ENCODE measurements at places on chromosomes 12 and 14. TPM values are rescaled to one million over a fixed set of nuclear protein-coding genes. Genes with fewer than 3 reads are reported as not detected.
A peak's percentile ranks its signal among the peaks of the same experiment; 100 is the strongest.

DNA sequence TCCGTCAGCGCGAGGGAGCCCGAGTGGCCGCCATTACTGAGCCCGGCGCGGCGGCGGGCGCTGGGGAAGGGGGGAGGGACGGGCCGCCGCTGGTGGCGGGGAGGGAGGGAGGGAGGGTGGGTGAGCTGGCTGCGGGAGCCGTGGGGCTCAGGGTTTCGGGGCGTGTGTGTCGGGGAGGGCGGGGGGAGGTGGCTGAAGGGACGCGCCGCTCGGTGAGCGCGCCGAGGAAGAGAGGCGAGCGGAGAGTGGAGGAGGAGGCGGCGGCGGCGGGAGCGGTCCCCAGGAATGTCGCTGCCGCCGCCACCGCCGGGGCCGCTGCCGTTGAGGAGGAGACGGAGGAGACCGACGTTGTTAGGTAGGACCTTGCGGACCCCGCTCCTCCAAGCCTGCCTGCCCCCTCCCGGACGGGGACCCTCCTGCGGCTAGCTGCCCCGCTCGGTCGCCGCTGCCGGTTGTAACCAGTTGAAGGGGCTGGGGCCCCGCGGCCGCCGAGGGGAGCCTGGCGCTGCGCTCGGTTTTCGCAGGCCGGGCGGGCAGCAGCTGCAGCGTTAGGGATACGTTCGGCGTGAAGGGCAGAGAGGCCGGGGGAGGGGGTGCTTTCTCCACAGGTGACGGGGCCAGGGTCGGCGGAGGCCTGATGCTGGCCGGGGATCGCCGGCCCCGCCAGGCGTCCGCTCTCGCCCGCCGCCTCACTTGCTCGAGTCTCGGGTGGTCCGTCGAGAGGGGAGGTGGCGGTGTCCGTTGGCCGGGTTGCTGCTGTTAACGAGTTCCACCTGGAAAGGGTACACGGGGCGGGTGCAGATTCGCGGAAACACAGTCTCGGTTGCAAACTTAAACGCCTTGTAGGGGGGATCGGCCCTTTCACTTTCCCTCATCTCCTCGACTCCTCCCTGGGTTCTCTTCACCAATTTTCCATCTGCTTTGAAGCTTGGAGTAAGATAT lies at the start of gene ARHGAP5:
TSS of gene ARHGAP5 (plus strand) at position 224 of the 942 bp plus-strand sequence. CDS start 13,366 bp downstream, outside the sequence.
- peaks cover 33% of the 10 kb centered on the region for H3K4me1 ChIP-seq
- H3K27ac ChIP-seq, result peak within 1 kb of the TSS; percentile 98
- H3K4me3 ChIP-seq, result peak within 1 kb of the TSS; percentile 93
- H3K36me3 ChIP-seq, result peaks cover 12% of the 10 kb centered on the region

GRCh38 chr12:13602172-13602571 lies 379.2 kb downstream of the GRIN2B start:
- no peaks in the 10 kb centered on the region for H3K36me3 ChIP-seq
- no peak overlapping the region for H3K27ac ChIP-seq
- no peaks in the 10 kb centered on the region for H3K4me1 ChIP-seq
- no peak for DNase-seq

The OLR1 gene
- not detected for total RNA-seq

DNA sequence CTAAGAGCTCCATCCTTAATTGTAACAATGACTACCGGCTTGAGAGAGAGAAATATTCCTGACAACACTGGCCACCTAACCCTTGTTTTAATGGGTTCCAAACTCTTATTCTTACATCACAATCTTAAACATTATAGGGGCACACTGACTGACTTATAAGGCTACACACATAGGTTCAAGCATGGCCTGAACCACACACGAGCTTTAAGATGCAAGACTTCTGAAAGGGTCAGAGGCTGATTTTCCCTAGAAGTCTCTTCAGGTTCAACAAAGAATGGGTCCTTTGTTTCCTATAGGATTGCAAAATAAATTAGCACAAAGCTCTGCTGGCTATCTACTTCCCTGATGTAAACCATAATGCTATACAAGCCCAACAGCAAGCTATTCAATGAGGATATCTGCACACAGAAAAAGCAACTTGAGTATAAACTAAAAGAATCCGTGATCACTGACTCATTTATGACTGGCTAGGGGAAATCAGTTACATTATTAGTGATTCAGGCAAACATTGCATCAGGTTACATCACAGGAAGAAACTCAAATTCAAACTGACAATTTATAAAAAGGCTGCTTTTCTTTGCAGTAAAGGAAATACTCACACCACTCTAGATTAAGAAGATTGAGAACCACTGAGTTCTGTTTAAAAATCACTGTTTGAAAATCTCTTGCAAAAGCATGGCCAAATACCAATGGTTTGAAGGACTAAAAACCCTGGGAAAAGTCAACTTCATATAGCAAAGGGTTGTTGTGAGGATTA lies 8.5 kb downstream of the BTG1 start:
- peaks cover 78% of the 10 kb centered on the region for H3K4me1 ChIP-seq
- DNase-seq, result no peak
- H3K4me3 ChIP-seq, result peak overlapping the region; percentile 98
- H3K27me3 ChIP-seq, result no peaks in the 10 kb centered on the region

DNA sequence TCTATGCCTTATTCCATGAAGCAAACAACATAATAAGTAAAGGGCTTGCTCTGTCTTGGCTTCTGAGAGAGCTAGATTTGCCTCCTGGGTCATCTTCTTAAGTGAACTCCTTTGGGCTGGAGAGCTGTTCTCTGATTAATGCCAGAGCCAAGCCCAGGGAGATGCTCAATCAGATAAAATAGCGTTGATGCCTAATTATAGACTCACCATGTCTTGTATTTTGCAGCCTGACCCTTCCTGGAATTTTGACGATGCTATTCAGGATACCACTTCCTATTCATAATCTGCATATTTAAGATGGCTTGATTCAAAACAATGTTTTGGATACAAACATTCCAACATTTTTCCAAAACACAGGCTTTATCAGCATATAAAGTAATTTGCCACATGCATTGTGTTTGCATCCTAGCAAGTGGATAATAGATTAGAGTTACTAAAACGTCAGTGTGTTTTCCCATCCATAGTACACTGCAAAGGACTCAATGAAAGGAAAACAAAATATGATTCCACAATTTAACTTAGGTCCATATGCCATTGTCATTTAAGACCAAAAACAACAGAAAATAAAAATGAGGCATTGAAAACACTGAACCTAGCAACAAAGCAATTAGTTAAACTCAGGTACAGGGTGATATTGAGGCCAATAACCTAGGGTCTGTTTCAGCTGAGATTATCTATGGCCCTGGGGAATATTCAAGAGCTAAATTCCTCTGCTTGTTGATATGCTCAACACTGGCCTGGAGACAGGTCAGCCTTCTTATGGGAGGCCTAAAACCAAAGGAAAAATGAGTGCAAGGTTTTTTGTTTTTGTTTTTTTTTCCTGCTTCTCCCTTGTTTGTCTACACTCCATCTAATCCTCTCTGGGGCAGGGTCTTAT lies 184.2 kb upstream of the FOXN3 start:
- DNase-seq, result no peak
- peaks cover 11% of the 10 kb centered on the region for H3K4me1 ChIP-seq
- H3K36me3 ChIP-seq, result peaks cover 38% of the 10 kb centered on the region
- H3K4me3 ChIP-seq, result no peak overlapping the region

DNA sequence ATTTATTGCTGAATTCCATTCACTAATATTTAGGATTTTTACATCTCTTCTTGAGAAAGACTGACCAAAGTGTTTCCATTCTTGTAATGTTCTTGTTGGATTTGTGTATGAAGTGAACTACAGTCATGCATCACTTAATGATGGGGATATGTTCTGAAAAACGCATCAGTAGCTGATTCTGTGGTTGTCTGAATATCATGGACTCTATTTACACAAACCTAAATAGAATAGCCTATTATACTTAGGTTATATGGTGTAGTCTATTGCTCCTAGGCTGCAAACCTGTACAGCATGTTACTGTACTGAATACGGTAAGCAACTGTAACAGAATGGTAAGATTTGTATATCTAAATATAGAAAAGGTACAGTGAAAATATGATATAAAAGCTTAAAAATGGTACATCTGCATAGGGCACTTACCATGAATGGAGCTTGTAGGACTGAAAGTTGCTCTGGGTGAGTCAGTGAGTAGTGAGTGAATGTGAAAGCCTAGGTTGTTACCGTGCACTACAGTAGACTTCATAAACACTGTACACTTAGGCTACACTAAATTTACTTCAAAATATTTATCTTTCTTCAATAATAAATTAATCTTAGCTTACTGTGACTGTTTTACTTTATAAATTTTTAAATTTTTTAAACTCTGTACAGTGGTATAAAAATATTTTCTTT lies 27.6 kb upstream of the P2RX4 start:
- no peak for DNase-seq
- H3K36me3 ChIP-seq, result peaks cover 4% of the 10 kb centered on the region
- no peak overlapping the region for H3K27ac ChIP-seq

- H3K4me3 ChIP-seq, result no peak overlapping the region
- peaks cover 12% of the 10 kb centered on the region for H3K4me1 ChIP-seq
- peaks cover 23% of the 10 kb centered on the region for H3K27me3 ChIP-seq
- DNase-seq, result no peak
Measured at GRCh38 chr12:132176920-132177551, 32.8 kb downstream of the NOC4L start.

The NEK9 gene
- total RNA-seq, result 97.7 TPM

GRCh38 chr12:127411166-127411915 lies 855.6 kb upstream of the TMEM132C start:
- H3K27ac ChIP-seq, result no peak overlapping the region
- no peaks in the 10 kb centered on the region for H3K4me1 ChIP-seq
- no peaks in the 10 kb centered on the region for H3K36me3 ChIP-seq
- H3K27me3 ChIP-seq, result no peaks in the 10 kb centered on the region
- no peak overlapping the region for H3K4me3 ChIP-seq
- no peak for DNase-seq

GRCh38 chr12:68391937-68392336 lies 59.8 kb upstream of the MDM1 start:
- no peak overlapping the region for H3K4me3 ChIP-seq
- no peaks in the 10 kb centered on the region for H3K27me3 ChIP-seq
- no peak overlapping the region for H3K27ac ChIP-seq
- peaks cover 7% of the 10 kb centered on the region for H3K4me1 ChIP-seq
- H3K36me3 ChIP-seq, result peaks cover 5% of the 10 kb centered on the region

The HCFC2 gene
- 7.4 TPM for total RNA-seq

The SLC17A8 gene
- not detected for total RNA-seq

The TAS2R9 gene
- not detected for total RNA-seq

GRCh38 chr14:90450667-90451066 lies 53.8 kb downstream of the CALM1 start:
- no peak overlapping the region for H3K27ac ChIP-seq
- H3K36me3 ChIP-seq, result no peaks in the 10 kb centered on the region
- H3K27me3 ChIP-seq, result peaks cover 5% of the 10 kb centered on the region
- peaks cover 16% of the 10 kb centered on the region for H3K4me1 ChIP-seq
- no peak for DNase-seq

The TSHR gene
- 0.17 TPM for total RNA-seq

DNA sequence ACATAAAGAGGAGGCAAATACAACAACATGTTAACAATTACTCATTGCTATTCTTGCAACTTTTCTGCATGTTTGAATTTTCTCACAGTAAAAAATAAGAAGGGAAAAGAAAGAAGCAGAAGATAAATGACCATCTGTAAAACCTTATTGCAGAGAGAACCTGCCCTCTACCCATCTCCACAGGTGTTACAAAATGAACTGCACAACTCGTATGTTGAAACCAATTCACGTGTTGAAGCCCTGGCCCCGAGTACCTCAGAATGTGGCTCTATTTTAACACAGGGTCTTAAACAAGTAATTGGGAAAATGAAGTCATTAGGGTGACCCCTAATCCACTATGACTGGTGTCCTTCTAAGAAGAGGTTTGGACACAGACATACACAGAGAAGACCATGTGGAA lies 39.5 kb downstream of the FOXN3 start:
- peaks cover 57% of the 10 kb centered on the region for H3K4me1 ChIP-seq
- H3K27ac ChIP-seq, result peak overlapping the region; percentile 33
- H3K4me3 ChIP-seq, result no peak overlapping the region
- no peak for DNase-seq
- H3K27me3 ChIP-seq, result no peaks in the 10 kb centered on the region
- H3K36me3 ChIP-seq, result peaks cover 13% of the 10 kb centered on the region

The BLTP3B gene
- 22.3 TPM for total RNA-seq

- no peaks in the 10 kb centered on the region for H3K4me1 ChIP-seq
- H3K27ac ChIP-seq, result no peak overlapping the region
- H3K36me3 ChIP-seq, result no peaks in the 10 kb centered on the region
- peaks cover 62% of the 10 kb centered on the region for H3K27me3 ChIP-seq
Measured at GRCh38 chr12:114448618-114448933, 42.6 kb upstream of the TBX5 start.

DNA sequence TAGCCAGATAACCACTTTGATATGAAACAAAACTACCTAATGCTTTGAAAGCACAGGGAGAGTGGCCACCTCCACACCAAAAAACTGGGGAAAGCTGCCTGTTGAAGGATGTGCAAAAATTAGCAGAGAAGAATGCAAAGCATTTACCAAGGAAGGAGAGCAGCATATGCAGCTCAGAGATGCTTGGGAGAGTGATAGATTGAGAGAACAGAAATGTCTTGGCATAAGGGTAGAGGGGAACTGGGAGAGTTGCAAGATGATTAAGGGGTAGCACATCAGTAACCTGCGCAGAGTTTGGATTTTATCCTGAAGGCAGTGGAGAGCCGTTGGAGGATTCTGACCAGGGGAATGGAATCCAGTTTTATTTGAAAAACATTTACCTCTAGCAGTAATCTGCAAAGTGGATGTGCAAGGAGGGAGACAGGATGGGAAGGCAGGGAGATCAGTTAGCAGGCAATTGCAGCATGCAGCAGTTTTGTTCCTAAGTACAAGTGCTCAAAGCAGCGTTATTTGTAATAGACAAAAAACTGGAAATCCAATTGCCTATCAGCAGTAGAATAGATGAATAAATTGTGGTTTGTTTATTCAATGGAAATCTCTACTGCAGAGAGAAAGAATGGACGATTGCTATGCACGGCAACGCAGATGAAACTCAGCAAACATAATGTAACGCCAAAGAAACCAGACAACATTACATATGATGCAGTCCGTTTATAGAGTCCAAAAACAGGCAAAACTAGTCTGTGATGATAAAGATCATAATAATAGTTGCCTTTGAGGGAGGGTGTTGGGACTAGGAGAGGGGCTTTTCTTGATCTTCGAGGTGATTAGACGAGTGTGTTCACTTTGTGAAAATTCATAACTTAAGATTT lies 81.5 kb downstream of the BHLHE41 start:
- peaks cover 3% of the 10 kb centered on the region for H3K27me3 ChIP-seq
- no peak for DNase-seq
- H3K36me3 ChIP-seq, result no peaks in the 10 kb centered on the region
- H3K4me3 ChIP-seq, result no peak overlapping the region
- no peak overlapping the region for H3K27ac ChIP-seq

DNA sequence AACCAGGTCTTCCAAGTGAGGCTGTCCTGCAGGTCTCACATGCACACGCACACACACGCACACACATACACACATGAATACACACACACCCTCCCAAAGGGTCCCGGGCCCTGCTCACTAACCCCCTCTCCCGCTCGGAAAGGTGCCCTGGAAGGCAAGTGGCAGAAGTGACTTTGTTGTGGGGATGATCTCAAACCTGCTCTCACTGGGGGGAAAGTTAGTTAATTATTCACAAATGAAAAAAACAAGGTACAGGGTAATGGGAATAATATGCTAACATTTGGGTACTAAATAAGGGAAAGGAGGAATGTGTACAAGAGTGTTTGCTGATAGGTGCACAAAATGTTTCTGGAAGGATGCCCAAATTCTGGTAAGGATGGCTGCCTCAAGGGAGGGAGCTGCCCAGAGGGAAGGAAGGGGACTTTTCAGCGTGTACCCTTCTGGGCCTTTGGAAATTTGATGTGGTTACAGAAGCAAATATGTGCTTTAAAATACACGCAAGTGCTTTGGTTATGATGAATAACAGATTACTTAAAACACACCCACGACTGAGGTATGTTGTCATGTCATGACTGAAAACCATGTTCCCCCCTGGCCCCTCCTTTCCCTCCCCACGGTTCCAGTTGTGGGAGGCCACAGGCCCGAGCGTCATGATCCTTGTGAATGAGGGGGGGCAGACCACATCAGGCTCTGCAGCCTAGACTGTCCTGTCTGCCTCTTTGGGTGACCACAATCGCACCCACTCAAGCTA lies 43.3 kb upstream of the PLEKHG6 start:
- H3K4me1 ChIP-seq, result no peaks in the 10 kb centered on the region
- no peak for DNase-seq
- H3K36me3 ChIP-seq, result no peaks in the 10 kb centered on the region

Data from activated B cell treated with CpG ODN at 0.5 μM for 24 hours (primary cell).